Amniotic epithelial cell (primary cell): ENCODE measurements at places on chromosomes 2 and 18.

DNA sequence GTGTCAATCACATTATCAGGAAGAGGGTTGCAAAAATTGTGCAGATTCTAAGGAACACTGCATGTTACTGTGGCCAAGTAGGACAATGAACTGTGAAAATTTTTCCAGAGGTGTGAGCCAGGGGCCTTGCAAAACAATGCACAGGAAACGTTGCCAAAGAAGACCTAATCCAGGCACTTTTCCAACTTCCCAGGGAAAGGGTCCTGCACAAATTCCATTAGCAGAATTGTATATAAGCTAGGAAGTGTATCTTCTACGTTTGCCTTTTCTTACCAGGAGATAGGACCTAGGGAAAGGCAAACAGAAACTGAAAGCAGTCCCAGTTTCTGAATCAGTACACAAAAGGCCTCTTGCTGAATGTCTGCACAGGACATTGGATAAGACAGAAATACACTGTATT is 1888.3 kb upstream of the CELF4 start:
- peak; percentile 76 for DNase-seq

DNA sequence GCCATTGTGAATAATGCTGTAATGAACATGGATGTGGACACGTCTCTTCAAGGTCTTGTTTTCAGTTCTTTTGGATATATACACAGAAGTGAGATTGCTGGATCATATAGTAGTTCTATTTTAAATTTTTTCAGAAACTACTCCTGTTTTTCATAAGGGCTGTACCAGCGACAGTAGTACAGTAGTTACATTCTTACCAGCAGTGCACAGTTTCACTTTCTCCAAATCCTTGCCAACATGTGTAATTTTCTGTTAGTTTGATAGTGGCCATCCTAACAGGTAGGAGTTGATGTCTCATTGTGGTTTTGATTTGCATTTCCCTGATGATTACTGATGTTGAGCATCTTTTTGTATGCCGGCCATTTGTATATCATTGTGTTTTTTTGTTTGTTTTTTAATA is 81.7 kb downstream of the EPC2 start:
- no peak for DNase-seq

DNA sequence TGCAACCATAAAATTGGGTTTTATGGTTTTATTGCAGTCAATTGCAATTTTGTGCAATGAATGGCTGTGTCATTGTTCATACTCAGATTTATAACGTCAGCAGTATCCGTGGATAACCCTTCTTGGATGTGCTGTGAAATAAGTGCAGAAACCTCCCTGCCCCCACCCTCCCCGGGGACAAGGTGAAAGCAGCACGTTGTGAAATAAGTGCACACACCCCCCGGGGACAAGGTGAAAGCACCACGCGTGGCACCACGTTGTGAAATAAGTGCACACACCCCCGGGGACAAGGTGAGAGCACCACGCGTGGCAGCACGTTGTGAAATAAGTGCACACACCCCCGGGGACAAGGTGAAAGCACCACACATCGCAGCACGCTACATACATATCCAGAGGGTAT is 93.6 kb upstream of the NFATC1 start:
- no peak for DNase-seq

- DNase-seq = peak; percentile 63
These were observed at the start of gene CYBRD1 for GRCh38 chr2:171522052-171522787. CYBRD1 (plus strand) TSS chr2:171522474; CDS start chr2:171522546, 72 bp downstream.

- no peak for DNase-seq
These were observed 1.4 kb downstream of the CCDC85A start for GRCh38 chr2:56185101-56185581.

DNA sequence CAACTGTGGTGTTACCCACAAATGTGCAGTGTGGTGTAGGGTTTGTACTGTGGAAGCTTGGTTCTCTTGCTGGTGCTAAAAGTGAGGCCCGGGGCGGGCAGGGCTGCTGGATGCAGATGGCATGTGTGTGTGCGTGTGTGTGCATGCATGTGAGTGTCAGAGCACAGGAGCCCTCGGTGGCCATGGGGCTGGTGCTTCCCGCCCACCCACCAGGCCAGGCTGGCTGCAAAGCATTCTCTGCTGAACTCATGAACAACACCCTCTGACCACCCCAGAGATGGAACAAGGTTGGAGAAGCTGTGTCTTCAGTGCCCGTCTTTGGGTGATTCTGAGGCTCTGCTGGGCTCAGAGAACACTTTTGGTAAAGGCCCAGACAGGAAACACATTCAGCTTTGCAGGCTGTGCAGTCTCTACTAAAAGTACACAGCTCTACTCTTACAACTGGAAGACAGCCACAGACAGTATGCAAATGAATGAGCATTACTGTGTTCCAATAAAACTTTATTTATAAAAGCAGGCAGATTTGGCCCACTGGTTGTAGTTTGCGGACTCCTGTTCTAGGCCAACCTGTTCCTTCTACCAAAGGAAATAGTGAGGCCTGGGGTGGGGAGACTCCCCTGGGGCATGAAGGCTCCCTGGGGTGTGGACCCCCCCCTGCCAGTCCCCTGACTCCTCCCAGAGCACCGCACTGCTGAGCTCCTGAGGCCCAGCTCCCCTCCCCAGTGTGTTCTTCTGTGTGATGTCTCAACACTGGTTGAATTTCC is 225.3 kb upstream of the HDAC4 start:
- DNase-seq = no peak

GRCh38 chr18:29693334-29693733 is 1349.2 kb downstream of the DSC3 start:
- peak; percentile 6 for DNase-seq

DNA sequence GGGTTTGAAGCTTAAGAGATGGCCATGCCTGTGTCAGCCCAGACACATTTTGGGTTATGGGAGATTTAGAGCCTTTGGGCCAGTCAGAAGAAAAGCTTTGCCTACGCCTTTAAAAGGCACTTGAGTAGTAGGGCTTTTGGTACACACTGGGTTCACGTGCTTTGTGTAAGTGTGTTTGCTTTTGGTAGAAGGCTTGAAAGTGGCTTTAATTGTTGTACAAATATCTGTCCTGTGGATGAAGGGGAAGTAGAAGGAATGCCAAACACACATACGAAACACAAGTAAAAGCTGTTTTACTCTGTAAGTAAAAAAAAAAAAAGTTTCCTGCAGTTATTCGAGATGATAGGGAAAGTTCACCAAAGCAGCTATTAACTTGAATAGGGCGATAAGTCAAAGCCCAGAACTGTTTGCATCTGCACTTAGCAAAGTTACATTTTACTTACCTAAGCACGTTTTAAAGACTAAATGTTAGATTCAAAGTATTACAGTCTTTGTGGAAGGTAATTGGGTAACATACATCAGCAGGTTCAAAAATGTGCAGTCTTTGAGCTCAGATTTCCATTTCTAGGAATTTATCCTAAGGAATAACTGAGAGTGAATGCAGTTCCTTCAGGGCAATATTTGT is 75.4 kb downstream of the STK25 start:
- DNase-seq = no peak

DNA sequence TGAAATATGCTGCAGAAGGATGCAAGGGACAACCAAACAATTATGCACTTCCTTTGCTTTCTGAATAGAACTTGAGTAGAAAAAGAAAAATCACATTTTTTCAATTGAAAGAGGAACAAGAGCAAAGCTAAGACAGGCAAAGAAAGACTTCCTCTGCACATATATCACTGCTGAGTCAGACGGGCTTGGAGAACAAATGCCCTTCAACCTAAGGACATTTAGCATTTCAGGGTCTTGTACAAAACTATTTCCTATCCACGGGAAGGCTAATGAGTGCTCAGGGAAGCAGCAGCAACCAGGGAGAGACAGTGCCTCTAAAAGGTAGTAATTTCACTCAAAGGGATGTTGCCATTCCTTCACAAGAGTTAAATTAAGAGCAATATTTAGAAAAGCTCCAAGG is 570.0 kb upstream of the GCFC2 start:
- no peak for DNase-seq

DNA sequence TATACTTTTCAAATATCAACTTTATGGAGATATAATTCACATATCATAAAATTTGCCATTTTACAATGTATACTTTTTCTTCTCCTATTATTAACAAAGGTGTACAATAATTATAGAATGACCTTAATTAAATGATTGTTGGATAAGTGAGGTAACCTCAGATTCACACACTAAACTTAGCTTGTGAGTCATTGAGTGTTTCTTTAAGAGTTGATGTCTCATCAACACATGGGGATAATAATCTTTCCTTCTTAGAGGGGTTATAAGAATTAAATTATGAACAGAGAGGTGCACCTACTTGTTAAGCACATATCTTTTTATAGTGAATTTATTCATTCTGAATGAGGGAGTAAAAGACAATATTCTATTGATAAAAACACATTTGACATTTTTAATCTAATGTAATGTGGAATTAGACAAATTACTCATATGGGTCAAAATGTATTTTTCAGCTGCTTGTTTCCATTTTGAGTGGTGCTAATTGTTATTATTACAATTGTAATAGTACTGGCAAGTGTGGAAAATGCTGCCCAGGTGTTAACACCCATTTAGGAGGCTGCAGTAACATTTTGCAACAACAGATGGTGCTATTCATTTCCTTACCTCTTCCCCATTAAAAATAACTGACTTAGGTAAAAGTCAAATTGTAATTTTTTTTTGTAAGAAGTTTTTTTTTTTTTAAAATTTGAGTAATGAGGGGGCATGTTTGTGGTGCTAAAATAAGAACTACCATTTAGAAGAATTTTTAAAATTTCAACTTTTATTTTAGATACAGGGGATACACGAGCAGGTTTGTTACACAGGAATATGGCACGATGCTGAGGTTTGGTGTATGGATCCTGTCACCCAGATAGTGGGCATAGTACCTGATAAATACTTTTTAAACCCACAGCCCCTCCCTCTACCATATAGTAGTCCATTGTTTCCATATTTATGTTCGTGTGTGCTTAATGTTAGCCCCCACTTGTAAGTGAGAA is 32.1 kb upstream of the DYNAP start:
- DNase-seq = peak; percentile 9

DNA sequence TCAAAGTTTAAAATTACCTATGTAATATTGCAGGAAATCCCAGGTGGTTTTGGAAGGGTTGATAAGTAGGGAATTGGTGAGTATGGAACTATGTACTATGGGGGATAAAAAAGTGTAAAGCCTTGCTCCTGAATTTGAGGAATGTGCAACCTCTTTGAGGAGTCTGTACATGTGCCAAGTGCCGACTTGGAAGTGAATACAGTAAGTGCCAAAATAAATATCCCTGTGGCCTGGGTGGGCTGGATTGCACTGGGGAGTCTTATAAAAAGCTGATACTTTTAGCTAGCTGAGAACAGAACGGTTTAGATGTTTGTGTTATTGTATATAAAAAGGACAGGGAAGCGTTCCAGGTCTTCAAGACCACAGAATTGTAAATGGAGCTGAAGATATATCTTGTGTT is 317.1 kb upstream of the LRRTM1 start:
- DNase-seq = no peak

DNA sequence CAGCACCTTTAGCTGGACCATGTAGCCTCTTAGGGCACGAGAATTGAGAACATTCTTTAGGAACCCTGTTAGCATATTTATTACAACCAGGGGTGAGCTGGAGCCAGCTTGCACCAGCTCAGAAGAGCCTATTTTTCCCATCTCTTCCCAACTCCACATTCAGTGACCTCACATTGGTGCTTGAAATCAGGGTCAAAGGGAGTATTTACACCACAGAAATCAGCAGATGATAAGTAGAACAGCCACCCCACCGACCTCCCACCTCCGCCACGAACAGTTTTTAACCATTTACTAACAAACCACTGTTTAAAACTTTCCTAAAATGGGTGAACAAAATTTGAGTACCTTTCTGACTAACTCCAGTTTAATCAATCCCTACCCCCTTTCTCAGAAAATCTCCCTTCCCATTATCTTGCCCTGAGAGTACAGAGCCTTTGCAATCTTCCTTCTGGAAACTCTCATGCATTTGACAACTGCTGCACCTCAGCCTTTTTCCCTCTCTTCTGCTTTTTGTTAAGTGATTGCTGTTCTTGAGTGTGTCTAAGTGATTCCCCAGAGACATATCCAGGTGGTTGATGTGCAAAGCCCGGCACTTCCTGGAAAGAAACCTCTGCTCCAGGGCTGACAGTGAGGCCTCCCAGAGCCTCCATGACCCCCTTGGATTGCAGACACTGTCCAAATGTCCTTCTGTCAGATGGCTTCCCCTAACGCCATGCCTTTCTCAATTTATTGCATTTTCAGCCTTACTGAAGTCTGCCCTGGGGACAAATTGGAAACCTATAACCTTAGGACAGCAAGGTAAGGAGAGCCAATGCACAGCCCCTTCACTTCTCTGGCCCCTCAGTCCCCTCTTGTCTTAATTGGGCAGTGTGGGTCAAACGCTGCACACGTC is 389.5 kb upstream of the TNP1 start:
- DNase-seq = peak; percentile 82

- DNase-seq = peak; percentile 25
These were observed 1.5 kb upstream of the OSGEPL1 start for GRCh38 chr2:189763908-189764661.

GRCh38 chr2:9762164-9762563 is 81.1 kb upstream of the TAF1B start:
- no peak for DNase-seq

GRCh38 chr18:78105611-78106010 is 856.0 kb downstream of the GALR1 start:
- no peak for DNase-seq

DNA sequence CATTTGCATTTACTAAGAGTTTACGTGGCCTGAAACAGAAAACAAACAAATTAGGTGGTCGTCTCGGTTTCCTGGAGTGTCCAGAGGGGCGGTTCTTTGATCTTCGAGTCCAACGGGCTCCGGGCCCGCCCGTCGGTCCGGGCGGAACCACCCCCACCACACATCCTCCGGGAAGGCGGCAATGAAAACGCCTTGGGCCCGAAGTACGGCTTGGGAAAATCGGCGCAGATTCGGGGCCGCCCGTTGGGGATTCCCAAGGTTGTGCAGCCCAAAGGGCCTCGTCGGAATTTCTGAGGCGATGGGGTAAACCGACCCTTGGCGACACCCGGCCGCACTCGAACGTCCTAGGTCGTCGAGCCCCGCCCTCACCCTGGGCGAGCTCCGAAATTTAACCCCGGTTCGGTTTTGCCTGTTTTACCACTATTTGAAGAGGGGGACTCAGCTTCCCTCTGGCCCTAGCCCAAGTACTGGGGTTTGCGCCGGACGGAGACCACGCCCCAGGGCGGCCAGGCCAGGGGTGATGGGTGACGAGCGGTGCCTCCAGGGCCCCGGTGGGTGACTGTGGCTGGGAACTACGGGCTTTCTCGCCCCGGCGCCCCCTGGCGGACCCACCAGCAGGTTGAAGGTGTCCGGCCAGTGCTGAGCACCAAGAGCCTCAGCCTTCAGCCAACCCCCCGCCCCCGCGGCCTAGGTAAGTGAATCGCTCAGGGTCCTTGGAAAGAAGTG is 1.9 kb upstream of the CFAP53 start:
- DNase-seq = peak; percentile 38

GRCh38 chr18:13868501-13869271 is 44.7 kb downstream of the MC5R start:
- DNase-seq = no peak
